ENCODE measurements at places on chromosomes 7 and 10. TPM values are rescaled to one million over a fixed set of nuclear protein-coding genes. Genes with fewer than 3 reads are reported as not detected.

Gene CD36
- 0.28 TPM for total RNA-seq

Gene RBAK
- 5.5 TPM for total RNA-seq

Gene IFRD1
- 26.9 TPM for total RNA-seq

Gene DNMBP
- total RNA-seq: 27.3 TPM

Gene LIPJ
- total RNA-seq: not detected

Gene NXPH1
- total RNA-seq: not detected

Gene PAX2
- total RNA-seq: 0.43 TPM

Gene TUBB8
- total RNA-seq: 0.16 TPM

Gene MMD2
- total RNA-seq: not detected

Gene FAM25G
- total RNA-seq: 1.1 TPM

Gene SLC26A3
- total RNA-seq: not detected

Gene CCAR1
- total RNA-seq: 60.4 TPM

Gene SLC18A2
- total RNA-seq: not detected

Gene SAP25
- 0.48 TPM for total RNA-seq

Gene ZNF22
- total RNA-seq: 6.6 TPM

Gene ALOX5
- 0.83 TPM for total RNA-seq

Gene ZNF727
- total RNA-seq: not detected

Gene TRIM73
- total RNA-seq: 1.2 TPM

Gene NAT16
- 0.15 TPM for total RNA-seq

Gene CCDC172
- not detected for total RNA-seq

Gene RBM17
- 106 TPM for total RNA-seq

Gene PPP1R9A
- 2.6 TPM for total RNA-seq

Gene IGF2BP3
- total RNA-seq: 32.5 TPM

Gene SLC26A5
- not detected for total RNA-seq

Gene PTF1A
- not detected for total RNA-seq

Gene DAGLB
- total RNA-seq: 17.3 TPM

Gene TMEM236
- 0.08 TPM for total RNA-seq

Gene CUZD1
- total RNA-seq: 1.6 TPM

Gene WEE2
- total RNA-seq: not detected

Gene ZNF775
- total RNA-seq: 5.6 TPM

Gene PRKG1
- not detected for total RNA-seq

Gene LRRC17
- total RNA-seq: 0.15 TPM

Gene CFAP43
- 0.16 TPM for total RNA-seq

Gene MOGAT3
- not detected for total RNA-seq

Gene KDM7A
- total RNA-seq: 1.7 TPM

Gene HOXA1
- total RNA-seq: 2.5 TPM

Gene ZNF488
- 14.5 TPM for total RNA-seq

Gene RASSF4
- total RNA-seq: 4.1 TPM

Gene UNCX
- total RNA-seq: not detected

Gene AOAH
- total RNA-seq: not detected

Gene ATP6V0A4
- 0.24 TPM for total RNA-seq

Gene NYAP1
- total RNA-seq: 5.6 TPM

Gene KLF14
- total RNA-seq: 0.08 TPM

Gene GJD4
- total RNA-seq: 0.08 TPM

Gene TCF7L2
- total RNA-seq: 20.8 TPM

Gene MRLN
- total RNA-seq: not detected
